ENCODE measurements at places on chromosomes 3 and 15.

DNA sequence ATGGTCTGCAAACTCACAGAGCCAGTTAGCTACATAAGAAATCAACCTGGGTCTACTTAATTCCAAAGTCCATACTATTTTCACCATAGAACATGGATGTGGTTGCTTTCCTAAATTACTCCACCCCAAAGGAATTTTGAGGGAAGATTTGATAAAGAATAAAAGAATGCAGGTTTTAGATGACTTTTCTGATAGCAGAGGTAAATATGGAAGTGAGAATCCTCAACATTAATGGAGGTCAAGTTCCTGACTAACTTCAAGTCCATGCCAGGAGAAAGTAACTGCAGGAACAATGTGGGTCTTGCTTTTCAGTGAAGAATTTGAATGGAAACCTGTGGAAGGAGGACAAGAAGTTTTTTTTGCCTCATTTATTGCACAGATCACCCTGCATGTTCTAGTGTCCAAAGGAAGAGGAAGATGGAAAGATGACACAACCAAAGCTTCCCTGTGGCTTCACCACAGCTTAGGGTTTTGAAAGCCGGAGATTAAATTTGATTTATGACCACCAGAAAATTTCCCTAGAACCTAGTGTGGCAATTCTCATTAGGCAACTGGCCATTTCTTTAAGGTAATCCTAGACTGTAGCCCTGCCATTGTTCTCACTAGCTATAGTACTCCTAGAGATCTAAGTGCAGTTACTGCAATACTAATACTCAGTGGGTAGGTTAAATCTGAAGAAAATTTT lies 429.7 kb downstream of the RAP2B start:
- no peak for DNase-seq

GRCh38 chr3:125006291-125006731 lies 49.5 kb downstream of the HEG1 start:
- no peak for DNase-seq

DNA sequence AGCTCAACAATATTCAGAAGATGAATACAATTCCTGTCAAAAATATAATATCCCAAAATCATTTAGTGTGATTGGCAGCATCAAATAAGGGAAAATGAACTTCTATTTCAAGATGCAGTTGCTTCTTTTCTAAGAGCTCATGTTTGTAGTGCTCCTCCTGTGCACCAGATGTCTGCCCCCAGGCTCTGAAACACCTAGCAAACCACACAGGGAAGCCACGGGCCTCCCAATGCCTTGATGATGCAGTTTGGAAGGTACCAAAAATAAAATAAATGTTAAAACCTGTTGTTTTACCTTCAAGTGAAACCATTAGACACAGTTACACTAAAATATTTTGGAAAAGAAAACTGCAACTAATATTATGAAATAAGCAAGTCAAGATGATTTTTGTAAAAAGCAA lies 22.2 kb downstream of the CFAP20DC start:
- no peak for DNase-seq

GRCh38 chr15:92810418-92811138 lies 89.5 kb upstream of the CHD2 start:
- DNase-seq: no peak

GRCh38 chr3:52730681-52731080 lies 24.8 kb downstream of the SPCS1 start:
- DNase-seq: no peak

All from islet precursor cell (in vitro differentiated cells).